ENCODE measurements at places on chromosomes 6 and 20. TPM values are rescaled to one million over a fixed set of nuclear protein-coding genes. Genes with fewer than 3 reads are reported as not detected.

GRCh38 chr6:90083891-90084290 lies 189.6 kb downstream of the GJA10 start:
- H3K27ac ChIP-seq: no peak overlapping the region
- no peaks in the 10 kb centered on the region for H3K27me3 ChIP-seq
- H3K36me3 ChIP-seq: no peaks in the 10 kb centered on the region
- H3K4me1 ChIP-seq: peaks cover 16% of the 10 kb centered on the region

Gene SEMG1
- total RNA-seq: not detected

DNA sequence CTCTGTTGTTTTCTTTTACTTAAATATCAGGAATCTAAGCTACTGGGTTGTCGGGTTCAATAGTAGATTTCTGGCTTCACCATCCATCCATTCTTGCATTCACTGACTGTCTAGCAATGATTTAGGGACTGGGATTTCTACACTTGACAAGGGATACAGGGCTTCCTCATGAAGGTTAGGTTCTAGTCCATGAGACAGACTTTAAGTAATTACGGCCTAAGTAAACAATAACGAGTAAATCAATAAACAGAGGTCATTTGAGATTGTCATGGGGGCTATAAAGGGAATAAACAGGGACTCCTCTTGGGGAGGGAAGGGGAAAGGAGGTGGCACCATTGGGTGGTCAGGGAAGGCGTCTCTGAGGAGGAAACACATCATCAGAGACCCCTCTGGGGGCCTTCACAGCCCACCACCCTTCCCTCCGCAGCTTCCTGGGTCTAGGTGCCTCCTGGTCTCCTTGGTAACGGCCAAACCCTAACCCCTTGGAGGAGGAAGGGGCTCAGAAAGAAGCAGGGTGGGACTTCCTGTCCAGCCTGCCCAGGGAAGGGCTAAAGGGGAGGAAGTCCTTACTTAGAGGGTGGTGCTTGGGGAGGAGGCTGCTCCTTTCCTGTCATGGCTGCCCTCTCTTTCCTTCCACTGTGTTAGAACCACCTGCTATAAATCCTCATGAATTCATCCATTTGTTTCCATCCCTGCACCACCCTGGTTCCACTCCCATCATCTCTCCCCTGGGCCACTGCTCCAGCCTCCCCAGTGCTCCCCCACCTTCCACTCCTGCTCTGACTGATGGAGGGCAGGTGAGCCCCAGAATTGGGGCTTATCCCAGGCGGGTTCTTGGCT lies 33.3 kb downstream of the BPIFB4 start:
- peaks cover 15% of the 10 kb centered on the region for H3K27me3 ChIP-seq
- H3K27ac ChIP-seq: no peak overlapping the region
- no peaks in the 10 kb centered on the region for H3K4me1 ChIP-seq
- H3K36me3 ChIP-seq: no peaks in the 10 kb centered on the region
- no peak overlapping the region for H3K4me3 ChIP-seq

Gene WFDC10A
- total RNA-seq: not detected

- H3K4me3 ChIP-seq: no peak overlapping the region
- H3K27ac ChIP-seq: no peak overlapping the region
- H3K4me1 ChIP-seq: no peaks in the 10 kb centered on the region
Measured at GRCh38 chr6:41558033-41558807, 12.0 kb downstream of the FOXP4 start.

Gene RFX6
- not detected for total RNA-seq

GRCh38 chr6:51817832-51818231 lies 269.6 kb downstream of the PKHD1 start:
- no peak overlapping the region for H3K27ac ChIP-seq
- H3K36me3 ChIP-seq: no peaks in the 10 kb centered on the region
- no peaks in the 10 kb centered on the region for H3K4me1 ChIP-seq
- H3K4me3 ChIP-seq: no peak overlapping the region
- no peak for DNase-seq

Gene ARHGAP18
- total RNA-seq: 25.3 TPM

DNA sequence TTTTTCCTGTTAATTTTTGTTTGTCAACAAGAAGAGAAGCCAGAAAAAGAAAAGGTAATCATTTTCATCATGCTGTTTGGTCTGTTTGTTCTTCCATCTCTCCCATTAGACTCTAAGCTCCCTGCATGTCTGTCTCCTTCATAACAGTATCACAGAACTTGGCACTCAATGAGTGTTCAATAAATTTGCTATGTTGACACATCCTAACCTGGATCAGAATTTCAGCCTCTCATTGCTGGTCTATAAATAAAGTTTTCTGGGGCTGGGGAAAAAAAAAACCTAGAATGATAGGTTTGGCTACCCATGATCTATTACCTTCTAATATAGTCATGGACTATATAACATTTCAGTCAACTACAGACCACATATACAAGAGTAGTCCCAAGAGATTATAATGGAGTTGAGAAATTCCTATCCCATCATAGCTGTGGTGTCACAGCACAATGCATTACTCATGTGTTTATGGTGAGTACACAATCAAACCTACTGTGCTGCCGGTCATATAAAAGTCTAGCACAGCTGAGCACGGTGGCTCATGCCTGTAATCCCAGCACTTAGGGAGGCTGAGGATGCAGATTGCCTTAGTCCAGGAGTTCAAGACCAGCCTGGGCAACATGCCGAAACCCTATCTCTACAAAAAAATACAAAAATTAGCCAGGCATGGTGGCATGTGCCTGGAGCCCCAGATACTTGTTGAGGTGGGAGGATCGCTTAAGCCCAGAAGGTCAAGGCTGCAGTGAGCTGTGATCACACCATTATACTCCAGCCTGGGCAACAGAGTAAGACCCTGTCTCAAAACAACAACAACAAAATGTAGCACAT lies 5.9 kb downstream of the NUDT3 start:
- DNase-seq: peak; percentile 93
- peaks cover 23% of the 10 kb centered on the region for H3K4me1 ChIP-seq
- peak overlapping the region; percentile 39 for H3K27ac ChIP-seq
- no peaks in the 10 kb centered on the region for H3K36me3 ChIP-seq

Gene IL20RA
- not detected for total RNA-seq

- H3K4me3 ChIP-seq: no peak overlapping the region
- H3K27me3 ChIP-seq: peaks cover 18% of the 10 kb centered on the region
- no peaks in the 10 kb centered on the region for H3K36me3 ChIP-seq
- no peaks in the 10 kb centered on the region for H3K4me1 ChIP-seq
- peak; percentile 46 for DNase-seq
- no peak overlapping the region for H3K27ac ChIP-seq
Measured at GRCh38 chr6:166313255-166314070, 5.3 kb upstream of the PRR18 start.

All from GM23248 (cell line).